ENCODE measurements at places on chromosomes 13 and 19.

- DNase-seq = no peak
These were observed 288.9 kb upstream of the MAB21L1 start for GRCh38 chr13:35765366-35765765.

DNA sequence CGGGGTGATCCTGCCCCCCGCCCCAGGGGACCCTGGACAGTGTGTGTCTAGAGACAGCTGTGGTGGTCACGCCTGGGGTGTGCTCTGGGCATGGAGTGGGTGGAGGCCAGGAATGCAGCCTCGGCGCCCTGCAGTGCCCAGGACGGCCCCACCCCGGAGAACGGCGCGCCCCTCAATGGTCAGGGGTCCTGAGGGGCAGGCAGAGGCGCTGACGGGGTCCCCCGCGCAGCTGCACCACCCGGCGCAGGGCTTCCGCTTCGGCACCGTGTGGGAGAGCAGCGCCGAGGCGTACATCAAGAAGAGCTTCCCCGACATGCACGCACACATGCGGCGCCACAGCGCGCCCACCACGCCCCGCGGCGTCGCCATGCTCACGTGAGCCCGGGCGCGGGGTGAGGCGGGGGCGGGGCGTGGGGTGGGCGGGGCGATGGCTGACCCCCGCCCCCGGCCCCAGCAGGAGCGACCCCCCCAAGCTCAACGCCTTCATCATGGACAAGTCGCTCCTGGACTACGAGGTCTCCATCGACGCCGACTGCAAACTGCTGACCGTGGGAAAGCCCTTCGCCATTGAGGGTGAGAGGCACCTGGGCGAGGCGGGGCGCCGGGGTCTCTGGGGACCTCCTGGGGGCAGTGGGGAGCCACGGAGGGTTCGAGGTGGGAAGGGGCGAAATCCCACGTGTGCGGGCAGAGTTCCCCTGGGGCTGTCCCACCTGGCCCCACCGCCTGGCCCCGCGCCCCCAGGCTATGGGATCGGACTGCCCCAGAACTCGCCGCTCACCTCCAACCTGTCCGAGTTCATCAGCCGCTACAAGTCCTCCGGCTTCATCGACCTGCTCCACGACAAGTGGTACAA, 7.4 kb downstream of the GRIN3B start:
- DNase-seq = no peak

- no peak for DNase-seq
These were observed 11.8 kb downstream of the COL4A2 start for GRCh38 chr13:110318920-110319319.

GRCh38 chr13:98339684-98340425, 162.8 kb upstream of the RNF113B start:
- DNase-seq = no peak

GRCh38 chr13:34246511-34246910, 428.6 kb downstream of the RFC3 start:
- peak; percentile 3 for DNase-seq

- no peak for DNase-seq
These were observed at the start of gene C5AR2 for GRCh38 chr19:47331931-47332547. TSS of gene C5AR2 (plus strand) at chr19:47332175. CDS start at chr19:47340800, 8,625 bp downstream.

DNA sequence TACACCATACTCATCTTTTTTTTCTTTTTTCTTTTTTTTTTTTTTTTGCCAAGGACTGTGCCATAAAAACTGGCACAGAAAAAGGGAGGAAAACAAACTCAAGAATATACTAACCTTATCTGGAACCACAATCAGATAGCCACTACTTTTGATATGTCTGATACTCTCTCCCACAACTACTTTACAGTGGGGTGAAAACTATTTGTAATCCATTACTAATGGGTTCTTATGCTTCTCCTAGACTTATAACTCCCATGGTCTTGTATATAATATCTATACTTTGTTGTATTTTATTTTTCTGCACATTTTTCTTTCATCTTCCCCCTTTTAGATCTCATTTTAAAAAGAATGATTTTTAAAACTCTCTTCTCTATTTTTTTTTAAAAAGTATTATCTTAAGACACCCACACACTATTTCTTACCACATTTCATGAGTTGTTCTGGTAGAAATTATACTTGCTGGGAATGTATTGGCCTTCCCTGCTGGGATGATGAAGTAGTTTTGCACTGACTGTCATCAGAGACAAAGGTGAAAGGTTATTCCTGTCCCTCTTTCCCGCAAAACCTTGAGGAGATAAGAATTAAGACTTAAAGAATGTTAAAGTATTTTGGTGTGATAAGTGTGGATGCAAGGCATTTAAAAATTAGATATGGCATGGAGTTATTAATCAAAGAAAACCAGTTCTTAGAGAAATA, 146.7 kb upstream of the KLF12 start:
- no peak for DNase-seq

- DNase-seq = no peak
These were observed 126.7 kb upstream of the MRI1 start for GRCh38 chr19:13637664-13638063.

GRCh38 chr19:50647879-50648615, 1.2 kb upstream of the C19orf81 start:
- no peak for DNase-seq

- no peak for DNase-seq
These were observed 97.2 kb upstream of the EDNRB start for GRCh38 chr13:78015782-78016181.

DNA sequence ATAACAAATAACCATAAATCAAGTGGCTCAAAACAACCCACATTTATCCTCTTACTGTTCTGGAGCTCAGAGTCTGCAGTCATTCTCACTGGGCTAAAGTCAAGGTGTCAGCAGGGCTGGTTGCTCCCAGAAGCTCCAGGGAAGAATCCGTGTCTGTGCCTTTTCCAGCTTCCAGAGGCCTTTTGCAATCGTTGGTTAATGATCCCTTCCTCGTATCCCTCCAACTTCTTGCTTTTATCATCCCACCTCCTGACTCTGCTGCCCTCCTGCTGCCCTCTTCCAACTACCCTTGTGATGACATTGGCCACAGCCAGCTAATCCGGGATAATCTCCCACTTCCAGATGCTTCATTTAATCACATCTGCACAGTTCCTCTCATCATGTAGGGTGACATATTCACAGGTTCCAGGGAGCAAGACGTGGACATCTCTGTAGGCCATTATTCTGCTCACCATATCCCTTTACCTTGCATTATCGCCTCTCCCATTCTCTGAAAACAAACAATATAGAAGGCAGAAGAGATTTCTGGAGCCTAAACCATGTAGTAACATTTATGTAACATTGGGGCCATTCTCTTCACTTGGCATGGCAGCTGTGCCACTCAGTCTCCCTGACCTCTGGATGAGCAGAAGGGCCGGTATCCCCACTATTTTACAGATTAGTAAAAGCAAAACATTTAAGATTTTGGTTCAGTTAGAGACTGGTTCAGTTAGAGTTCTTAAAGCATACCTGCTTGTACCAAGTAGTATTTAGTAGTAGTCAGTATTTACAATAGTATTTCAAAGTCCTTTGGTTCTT, 53.5 kb downstream of the RFC3 start:
- DNase-seq = no peak

GRCh38 chr13:80469853-80470381, 129.0 kb upstream of the SPRY2 start:
- DNase-seq = peak; percentile 21

- no peak for DNase-seq
These were observed 22.9 kb downstream of the ITM2B start for GRCh38 chr13:48255954-48256353.

GRCh38 chr13:35347679-35348205, 128.7 kb downstream of the MAB21L1 start:
- DNase-seq = no peak

DNA sequence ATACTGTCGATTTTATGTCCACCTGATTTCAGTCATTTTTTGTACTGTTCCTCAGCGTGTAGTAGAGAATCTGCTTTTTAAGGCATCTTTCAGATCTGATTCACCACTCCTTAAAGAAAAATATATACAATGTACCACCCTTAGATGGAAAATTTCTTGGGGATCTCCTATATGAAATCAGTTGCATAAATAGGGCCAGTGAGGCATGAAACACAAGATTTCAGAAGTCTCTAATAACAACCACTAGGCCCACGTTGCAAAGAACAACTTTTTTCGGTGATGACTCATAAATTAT, 1.4 kb downstream of the USP12 start:
- no peak for DNase-seq

- no peak for DNase-seq
These were observed 117.2 kb downstream of the UBL3 start for GRCh38 chr13:29733147-29733611.

DNA sequence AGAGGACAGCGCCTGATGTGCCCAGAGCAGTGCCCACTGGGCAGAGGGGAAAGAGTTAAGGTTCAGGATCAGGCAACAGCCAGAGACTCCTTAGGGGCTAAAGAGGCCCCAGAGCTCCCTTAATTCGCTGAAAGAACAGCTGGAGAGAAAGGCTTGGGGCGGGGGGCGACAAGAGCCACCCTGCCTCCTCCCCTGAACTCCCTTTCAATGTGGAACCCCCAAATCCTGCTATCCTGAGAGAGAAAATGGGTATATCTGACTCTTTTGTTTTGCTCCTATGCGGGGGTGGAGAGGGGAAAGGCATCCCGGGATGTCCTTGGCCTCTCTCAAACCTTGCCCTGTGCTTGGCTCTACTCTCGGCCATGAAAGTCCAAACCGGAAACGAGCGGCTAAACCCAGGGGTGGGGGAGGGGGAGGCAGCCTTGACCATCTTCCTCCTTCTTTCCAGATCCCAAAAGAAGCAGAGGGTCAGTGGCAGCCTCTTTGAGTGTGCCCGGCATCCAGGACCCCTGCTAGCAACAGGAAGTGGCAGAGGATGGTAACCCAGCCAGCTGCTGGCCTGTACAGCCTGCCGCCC, 4.7 kb downstream of the PRKACA start:
- no peak for DNase-seq

DNA sequence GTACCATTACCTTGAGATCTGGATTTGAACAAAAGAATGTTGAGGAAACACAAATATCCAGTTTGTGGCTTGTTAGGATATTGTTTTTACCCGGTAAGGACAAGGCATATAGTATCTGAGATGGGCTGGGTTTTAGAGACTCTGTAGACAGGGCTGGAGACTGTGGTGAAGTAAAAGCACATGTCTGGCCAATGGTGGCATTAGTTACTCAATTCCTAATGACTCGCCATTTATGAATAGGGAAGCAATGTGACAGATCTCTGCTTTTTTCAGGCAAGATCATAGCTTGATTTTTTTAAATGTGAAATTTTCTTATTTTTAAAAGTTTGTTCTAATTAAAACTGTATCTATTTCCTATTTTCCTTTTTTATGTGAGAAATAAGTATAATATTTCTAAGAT, 371.1 kb upstream of the SPRY2 start:
- no peak for DNase-seq

GRCh38 chr13:106063591-106064313, 471.7 kb downstream of the EFNB2 start:
- DNase-seq = no peak

DNA sequence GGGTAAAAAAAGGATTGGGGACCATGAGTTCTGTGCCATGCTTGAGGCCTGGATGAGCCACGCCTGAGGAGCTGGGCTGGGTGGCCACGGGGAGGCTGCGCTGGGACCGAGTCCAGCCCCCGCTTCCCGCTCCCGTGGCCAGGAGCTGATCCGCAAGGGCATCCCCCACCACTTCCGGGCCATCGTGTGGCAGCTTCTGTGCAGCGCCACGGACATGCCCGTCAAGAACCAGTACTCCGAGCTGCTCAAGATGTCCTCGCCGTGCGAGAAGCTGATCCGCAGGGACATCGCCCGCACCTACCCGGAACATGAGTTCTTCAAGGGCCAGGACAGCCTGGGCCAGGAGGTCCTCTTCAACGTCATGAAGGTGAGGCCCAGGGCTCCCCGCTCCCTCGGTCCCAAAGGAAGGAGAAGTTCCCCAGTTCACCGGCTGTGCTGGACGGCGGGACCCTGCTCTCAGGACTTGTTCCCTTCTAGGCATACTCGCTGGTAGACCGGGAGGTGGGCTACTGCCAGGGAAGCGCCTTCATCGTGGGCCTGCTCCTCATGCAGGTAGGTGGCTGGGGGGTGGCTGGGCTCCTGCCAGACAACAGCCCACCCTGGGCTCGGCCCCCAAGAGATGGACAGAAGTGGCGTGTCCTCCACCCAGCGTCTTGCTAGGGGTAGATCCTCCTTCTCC, 18.9 kb downstream of the EVI5L start:
- DNase-seq = no peak
